Femur (tissue), 1 donor: ENCODE measurements at places on chromosomes 3 and 15.

- no peak for DNase-seq
Measured at GRCh38 chr3:138051947-138052802, 42.2 kb downstream of the CLDN18 start.

DNA sequence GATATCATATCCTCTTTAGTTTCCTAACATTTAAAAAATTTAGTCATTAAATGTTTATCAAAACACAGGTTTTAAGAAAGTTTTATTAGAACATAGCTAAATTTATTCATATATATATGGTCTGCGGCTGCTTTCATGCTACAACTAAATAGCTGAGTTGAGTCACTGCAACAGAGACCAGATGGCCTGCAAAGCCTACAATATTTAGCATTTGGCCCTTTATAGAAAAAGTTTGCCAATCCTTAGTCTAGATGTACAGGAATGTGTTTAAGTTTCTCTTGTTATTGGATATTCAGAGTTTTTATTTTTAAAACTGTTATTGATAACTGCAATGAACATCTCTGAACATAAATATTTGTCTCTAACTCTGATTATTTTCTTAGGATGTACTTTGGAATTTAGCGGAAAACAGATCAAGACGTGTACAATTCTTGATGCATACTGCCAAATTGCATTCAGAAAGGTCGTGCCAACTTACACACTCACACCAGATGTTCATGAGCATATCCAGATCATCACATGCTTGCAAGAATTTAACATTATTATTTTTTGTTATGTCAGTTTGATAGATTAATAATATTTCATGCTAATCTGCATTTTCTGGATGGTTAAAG, 157.9 kb downstream of the STAC start:
- no peak for DNase-seq

DNA sequence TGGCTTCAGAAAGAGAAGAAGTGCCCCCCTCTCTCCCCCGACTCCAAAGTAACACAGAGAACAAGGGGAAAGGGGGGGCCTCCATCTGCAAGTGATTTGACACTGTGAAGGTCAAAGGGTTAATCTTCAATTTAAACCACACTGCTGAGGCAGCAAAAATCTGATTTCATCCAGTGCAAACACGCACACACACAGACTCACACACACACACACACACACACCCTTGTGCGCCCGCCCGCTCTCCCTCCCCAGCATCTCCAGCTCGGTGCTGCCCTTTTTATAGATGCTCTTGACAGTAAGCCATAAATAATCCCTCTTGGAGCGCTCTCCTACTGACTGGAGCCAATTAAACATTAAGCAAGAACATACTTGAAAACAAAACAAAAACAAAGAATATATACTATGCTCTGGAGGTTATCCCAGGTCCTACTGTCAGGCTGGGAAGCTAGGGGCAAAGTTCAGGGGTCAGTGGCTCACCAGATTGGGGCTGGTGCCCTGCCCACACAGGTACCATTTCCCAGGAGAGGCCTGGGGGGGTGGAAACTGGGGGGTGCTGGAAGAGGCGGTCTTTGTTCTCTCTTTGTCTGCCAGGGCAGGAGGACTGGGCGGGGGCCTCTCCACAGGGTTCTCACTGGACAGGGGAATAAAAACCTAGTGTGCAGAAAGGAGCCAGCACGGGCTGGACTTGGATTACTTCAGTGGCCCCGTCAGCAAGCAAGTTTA, 16.3 kb downstream of the BMF start:
- peak; percentile 93 for DNase-seq

GRCh38 chr3:160796813-160797164, 40.8 kb downstream of the PPM1L start:
- DNase-seq: no peak

- no peak for DNase-seq
Measured at GRCh38 chr3:19945534-19945933, 1.4 kb upstream of the RAB5A start.
